Ecto neural progenitor cell (in vitro differentiated cells): ENCODE measurements at places on chromosomes 5 and 9.

DNA sequence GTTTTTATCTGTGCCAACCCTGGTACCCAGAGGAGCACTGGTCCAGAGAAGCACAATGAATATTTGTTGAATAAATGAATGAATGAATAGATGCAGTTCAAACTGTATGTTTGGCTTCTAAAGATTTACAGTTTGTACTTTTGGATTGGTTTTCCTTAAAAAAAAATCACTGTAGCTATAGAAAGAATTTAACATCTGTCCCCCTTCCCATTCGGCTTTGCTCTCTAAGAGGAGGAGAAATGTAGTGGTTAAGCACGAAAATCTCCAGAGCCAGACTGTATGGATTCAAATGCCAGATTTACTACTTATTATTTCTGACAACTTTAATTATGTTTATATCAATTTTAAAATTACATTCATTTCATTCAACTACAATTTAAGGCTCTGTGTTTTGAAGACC lies 98.8 kb upstream of the MAMDC2 start:
- DNase-seq, result no peak

DNA sequence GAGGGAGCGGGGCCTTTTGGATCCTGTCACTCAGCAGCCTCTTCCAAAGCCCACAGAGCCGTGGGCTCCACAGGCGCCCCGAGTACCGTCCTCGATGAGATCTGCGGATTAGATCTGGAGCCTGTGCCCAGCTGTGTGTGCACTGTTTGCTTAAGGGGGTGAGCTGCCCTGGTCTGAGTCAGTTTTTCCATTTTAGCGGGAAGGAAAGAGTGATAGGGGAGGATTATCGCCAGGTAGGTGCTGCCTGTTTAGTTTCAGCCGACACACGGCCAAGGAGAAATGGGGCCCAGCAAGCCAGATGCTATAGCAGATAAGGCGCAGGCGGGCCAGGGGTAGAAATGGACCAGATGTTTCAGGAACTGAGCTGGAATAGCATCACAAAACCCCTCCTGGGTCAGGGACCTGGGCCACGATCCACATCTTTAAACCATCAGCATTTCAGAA lies 18.1 kb downstream of the COL5A1 start:
- DNase-seq, result no peak

DNA sequence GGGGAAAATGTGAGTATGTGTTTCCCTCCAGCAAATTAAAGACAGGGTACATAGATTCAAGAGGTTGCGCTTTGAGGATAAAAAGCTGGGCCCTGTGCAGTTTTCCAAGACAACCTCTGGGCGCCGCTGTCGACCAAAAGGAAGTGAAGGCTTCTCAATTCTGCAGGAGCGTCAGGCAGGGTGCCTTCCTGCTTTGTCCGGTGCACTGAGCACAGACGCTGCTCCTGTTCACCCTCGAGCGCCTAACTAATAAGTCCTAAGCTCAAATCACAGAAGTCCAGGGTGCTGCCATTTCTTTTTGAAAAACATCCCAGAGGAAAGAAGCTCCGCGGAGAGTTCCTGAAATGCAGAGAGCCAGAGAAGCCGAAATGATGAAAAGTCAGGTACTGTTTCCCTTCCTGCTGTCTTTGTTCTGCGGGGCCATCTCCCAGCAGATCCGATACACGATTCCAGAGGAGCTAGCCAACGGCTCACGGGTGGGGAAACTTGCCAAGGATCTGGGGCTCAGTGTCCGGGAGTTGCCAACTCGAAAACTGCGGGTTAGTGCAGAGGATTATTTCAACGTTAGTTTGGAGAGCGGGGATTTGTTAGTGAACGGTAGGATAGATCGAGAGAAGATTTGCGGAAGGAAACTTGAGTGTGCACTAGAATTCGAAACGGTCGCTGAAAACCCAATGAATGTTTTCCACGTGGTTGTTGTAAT lies at the start of gene PCDHGB1:
PCDHGB1 (plus strand) TSS at position 183 of the 703 bp plus-strand sequence; CDS start at position 345, 162 bp downstream.
- DNase-seq, result peak; percentile 59

- no peak for DNase-seq
These were observed 69.9 kb downstream of the JAKMIP2 start for GRCh38 chr5:147712598-147712997.

GRCh38 chr5:155728857-155729683 lies 597.9 kb upstream of the SGCD start:
- peak; percentile 56 for DNase-seq

- no peak for DNase-seq
These were observed 40.3 kb upstream of the EQTN start for GRCh38 chr9:27337236-27337635.

- DNase-seq, result no peak
These were observed 542 bp downstream of the FKBP15 start for GRCh38 chr9:113220467-113221002.

DNA sequence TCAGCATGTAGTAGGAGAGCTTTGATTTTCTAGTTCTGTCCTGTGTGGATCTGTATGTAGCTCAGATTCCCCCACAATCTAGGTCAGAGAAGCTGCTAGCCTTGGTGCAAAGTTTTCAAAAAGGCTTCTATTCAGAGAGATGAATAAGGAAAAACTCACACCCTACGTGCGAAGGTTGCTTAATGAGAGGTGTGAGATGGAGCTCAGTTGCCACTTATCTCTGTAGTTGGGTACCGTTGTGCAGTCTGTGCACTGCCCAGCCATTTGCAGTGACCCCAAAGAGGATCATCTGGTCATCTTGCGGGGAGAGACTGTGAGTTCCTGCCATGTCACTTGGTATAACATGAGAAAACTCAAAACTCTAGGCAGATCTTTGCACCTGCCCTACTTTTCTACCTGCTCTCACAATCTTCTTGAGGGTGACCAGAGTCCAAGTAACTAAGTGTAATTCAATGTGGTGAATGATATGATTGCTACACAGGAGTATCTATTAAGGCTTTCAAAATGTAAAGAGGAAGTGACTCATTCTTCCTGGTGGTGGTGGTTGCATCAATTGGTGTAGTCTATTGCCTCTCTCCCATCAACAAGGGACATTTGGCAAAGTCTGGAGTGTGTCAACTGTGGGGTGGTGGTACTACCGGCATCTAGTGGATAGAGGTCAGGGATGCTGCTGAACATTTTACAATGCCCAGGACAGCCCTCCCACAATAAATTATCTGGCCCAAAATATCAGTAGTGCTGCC lies 65.2 kb downstream of the TMC1 start:
- DNase-seq, result no peak

DNA sequence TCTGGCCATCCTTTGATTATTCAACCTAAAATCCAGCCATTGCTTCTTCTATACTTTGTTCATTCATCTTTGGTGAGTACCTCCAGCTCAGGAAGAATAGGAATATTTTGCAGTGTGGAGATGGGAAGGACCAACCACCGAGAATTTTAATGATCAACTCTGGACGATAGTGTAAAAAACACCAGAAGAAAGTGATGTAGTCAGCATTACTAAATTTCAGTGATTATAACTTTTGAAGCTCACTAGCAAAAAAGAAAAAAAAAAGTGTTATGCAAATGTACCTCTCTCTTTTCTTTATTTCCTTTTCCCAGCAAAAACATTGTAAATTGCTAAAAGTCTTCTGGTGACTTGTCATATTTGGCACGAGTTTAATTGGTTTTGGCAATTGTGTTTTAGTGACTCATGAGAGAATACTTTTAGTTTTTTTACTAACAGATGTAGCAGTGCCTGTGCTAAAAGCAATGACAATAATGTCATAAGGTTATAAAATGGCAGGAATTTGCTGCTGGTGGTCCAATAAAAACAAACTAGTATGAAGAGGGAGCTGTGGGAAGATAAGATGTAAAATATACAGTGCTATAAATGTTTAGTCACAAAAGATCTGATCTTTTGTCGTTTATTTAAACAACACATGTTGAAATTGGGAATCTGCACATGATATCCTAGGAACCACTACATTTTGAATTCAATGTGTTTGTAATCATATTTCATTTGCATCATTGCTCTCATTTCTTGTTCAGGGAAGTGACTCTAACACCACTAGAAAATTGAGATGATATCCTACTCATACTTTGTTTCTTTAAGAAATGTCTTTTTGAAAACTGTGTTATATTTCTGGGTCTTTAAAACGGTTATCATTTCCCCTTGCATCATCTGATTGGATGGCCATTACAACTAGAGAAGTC lies 81.3 kb upstream of the ERCC6L2 start:
- DNase-seq, result no peak

DNA sequence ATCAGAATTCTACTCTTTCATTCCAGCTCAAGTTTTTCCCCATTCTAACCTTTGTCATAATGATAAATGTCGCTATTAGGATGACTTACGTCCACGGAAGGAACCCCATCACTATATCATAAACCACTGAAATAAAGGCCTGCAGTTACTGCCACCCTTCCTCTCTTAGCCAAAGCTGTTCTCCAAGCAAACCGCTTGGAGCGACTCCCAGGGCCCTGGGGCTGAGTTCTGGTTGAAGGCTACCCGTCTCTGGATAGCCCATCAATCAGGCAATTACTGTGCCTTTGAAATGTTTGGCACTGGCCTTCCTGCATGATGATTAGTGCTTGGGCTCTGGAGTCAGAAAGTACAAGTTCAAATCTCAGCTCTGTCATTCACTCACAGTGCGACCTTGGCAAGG lies 386.0 kb downstream of the SPOCK1 start:
- no peak for DNase-seq

- DNase-seq, result peak; percentile 74
These were observed 5.5 kb downstream of the SEPTIN8 start for GRCh38 chr5:132771503-132771998.

DNA sequence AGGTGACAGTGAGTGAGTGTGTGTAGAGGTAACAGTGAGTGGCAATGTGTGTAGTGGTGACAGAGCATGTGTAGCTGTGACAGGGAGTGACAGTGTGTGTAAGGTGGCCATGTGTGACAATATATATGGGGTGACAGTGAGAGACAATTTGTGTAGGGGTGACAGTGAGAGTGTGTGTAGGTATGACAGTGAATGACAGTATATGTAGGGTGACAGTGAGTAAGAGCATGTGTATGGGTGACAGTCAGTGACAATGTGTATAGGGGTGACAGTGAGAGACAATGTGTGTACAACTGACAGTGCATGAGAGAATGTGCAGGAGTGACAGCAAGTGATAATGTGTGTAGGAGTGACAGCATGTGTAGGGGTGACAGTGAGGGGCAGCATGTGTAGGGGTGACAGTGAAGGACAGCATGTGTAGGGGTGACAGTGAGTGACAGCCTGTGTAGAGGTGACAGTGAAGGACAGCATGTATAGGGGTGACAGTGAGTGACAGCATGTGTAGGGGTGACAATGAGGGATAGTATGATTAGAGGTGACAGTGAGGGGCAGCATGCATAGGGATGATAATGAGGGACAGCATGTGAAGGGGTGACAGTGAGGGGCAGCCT lies 10.1 kb upstream of the GAPT start:
- DNase-seq, result no peak
